ENCODE measurements at places on chromosomes 11 and 22.
A peak's percentile ranks its signal among the peaks of the same experiment; 100 is the strongest.

DNA sequence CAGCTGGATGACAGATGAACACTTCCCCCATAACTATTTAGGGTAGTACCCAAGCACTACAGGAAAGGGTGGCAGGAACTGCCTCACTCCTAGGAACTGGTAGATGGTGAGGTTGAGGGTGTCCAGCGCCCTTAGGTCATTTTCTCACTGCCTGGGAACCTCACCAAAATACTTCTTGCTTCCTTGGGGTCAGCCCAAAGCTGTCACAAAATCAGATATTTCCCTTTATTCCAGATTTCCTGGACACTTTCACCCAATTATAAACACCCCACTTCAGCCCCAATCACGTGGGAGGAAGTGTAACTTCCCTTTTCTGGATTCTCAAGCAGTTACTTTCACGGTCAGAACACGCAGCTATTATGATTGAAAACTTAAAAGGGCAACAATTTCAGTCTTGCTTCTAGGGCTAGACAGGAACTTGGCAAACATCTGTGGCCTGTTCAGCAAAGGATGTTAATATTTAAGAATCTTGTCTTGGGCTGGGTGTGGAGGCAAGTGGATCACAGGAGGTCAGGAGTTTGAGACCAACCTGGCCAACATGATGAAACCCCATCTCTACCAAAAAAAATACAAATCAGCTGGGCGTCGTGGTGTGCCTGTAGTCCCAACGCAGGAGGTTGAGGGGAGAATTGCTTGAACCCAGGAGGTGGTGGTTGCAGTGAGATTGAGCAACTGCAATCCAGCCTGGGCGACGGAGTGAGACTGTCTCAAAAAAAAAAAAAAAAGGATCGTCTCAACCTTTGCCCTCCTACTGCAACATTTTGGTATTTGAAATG lies 4.0 kb downstream of the FTH1 start:
- no peak for DNase-seq

DNA sequence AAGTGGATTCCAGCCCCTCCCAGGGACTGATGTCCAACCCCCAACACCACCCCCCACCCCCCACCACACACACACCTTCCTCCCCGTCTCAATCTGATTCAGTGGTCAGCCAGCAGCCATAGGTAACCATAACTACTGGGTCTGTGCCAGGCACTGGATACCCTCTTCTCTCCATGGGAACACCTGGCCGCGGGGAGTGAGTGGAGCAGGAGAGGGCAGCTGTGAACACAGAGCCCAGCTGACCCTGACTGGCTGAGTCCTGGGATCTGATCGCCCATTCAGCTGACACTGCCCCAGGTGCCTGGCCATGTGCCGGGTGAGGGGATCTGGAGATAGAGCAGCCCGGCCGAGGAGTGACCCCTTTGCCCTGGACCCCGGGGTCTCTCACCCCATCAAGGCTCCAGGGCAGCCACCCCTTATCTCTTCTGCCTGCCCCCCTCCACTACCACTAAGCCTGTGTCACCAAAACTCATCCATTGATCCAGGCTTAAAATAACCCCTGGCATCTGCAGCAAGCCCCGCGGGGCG lies 2.6 kb upstream of the SHISA8 start:
- no peak for DNase-seq

GRCh38 chr22:37449331-37450001 lies 22.2 kb upstream of the ELFN2 start:
- no peak for DNase-seq

DNA sequence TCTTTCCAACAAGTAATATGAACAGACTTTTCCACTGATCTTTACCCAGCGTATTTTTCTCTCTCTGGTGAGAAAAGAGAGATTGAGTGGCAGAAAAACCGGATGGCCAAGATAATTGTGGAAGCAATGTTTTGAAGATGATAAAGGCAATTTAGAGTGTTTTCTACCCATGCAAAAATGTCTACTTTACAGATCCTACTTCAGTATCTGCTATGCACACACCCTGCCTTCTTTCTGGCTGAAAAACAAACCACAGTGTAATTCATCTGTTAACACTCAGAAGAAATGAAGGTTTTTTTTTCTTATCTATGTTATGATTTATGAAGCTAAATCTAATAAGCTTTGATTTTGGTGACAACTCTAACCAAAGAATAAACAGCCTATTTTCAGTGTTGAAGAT lies 56.8 kb downstream of the SLC5A12 start:
- no peak for DNase-seq

DNA sequence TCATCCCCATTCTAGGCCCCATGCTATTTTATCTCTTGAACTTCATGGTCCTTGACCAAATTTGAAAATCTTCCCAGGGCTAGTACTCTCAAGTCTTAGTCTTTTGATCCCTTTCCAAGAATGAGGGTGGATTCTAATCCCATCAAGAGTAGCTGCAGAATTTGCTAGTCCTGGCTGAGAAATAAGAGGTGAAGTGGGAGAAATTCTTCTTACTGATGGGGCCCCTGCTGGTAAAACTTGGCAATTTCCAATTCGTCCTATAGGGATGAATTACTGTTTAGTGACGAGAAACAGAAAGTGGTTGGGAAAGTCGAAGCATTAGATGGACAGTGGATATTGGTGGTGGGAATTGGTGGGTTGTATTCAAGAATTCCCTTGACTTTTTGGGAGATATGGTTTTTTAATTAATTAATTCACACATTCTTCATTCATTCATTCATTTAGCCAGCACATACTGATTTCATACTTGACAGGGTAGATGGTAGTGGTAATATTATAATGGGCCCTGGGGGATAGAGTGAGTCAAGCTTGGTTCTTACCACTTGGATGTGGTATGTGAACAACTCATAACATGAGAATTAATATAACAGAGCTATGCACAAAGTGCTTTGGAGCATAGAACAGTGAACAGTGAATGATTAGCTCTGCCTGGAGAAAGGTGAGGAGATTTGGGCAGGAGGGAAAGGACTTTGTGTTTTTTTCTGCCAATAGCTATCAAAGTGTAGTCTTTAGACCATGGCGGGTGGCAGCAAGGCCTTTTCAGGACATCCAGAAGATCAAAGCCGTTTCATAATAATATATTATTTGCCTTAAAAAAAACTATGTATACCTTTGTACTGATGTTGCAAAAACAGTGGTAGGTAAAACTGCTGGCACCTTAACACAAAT lies 103.8 kb downstream of the STIM1 start:
- no peak for DNase-seq

GRCh38 chr11:62892077-62892922 lies 11.6 kb downstream of the SLC3A2 start:
- no peak for DNase-seq

DNA sequence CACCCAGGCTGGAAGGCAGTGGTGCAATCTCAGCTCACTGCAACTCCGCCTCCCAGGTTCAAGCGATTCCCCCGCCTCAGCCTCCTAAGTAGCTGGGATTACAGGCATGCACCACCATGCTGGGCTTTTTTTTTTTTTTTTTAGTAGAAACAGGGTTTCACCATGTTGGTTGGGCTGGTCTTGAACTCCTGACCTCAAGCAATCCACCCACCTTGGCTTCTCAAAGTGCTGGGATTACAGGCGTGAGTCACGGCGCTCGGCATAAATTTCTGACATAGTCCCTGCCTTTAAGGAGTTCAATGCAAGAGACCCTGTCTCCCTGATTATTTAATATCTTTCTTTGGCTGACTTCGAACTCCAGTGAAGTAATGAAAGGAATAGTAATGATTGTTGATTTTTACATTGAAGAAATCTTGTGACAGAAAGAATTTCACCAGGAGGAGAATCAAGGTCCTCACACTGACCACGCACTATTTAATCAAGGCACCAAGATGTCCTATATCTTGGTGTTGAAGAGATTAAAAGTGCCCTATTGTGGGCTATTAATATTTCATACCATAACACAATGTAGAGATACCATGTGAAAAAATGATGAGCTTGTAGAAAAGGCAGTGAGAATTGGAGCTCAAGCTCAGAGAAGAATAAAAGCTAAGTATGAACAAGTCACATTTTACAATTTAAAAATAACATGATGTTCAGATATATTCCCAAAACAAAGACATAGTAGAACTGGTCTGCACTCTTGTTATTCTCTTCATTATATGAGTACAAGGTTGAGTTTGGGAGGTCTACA lies 71.6 kb upstream of the BLID start:
- DNase-seq, result no peak

GRCh38 chr11:10317776-10318526 lies 13.1 kb downstream of the ADM start:
- DNase-seq, result no peak

DNA sequence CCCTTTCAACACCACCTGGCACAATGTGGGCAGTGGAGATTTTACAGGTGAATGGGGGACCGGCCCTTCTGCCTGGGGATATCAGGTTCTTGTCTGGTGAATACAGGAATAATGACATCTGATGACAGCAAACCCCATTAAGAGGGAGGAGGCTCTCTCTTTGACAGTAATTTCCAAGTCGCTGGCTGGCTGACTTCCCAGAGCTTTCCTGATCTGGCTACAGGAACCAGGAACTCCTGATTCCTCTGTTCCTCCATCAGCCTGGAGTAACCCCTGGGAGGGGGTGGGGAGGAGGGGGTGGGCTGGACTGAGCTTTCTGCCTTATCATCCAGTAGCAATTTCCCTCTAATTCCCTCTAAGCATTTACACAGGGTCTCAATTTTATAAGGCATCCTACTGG lies 3.7 kb upstream of the MIEF1 start:
- no peak for DNase-seq

GRCh38 chr11:32002311-32002710 lies 88.6 kb upstream of the RCN1 start:
- DNase-seq, result no peak

DNA sequence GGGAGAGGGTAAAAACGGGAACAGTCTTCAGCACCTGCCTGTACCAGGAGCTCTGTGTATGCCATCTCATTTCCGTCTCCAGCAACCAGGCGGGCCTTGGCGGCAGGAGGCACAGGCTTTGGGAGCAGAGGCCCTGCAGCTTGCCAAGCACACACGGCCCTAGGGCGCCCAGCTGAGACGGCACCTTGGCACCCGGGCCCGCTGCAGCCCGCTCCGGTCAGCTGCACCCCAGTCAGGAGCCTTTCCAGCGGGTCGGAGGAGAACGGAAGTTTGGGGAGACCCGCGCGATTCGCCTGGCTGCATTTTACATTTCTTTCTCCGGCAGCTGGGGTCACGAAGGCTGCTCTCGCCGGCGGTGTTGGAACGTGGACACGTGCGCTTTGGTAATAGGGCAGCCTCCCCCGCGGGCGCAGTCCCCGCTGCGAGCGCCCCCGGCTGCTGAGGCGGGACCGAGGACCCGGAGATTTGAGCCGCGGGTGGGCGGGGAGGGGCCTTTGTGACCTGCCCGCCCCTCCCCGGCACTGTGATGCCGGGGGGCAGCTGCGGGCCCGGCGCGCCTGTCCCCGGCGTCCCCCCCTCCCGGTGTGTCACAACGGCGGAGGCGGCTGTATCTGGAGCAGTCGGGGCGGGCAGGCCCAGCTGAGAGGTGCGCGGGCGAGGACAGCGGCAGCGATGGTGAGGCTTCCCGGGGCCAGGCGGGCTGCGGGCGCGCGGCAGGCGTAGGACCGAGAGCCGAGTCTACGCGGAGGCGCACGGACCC lies at the start of gene TUBA8:
TUBA8 (plus strand) TSS at position 616 of the 760 bp plus-strand sequence; CDS start at position 673, 57 bp downstream.
- peak; percentile 18 for DNase-seq

- DNase-seq, result no peak
These were observed 28.4 kb upstream of the UCP3 start for GRCh38 chr11:74037309-74037708.

- no peak for DNase-seq
These were observed 84.6 kb upstream of the PHOX2A start for GRCh38 chr11:72328366-72329224.

- no peak for DNase-seq
These were observed 88.2 kb upstream of the OR9Q1 start for GRCh38 chr11:57935402-57936049.

DNA sequence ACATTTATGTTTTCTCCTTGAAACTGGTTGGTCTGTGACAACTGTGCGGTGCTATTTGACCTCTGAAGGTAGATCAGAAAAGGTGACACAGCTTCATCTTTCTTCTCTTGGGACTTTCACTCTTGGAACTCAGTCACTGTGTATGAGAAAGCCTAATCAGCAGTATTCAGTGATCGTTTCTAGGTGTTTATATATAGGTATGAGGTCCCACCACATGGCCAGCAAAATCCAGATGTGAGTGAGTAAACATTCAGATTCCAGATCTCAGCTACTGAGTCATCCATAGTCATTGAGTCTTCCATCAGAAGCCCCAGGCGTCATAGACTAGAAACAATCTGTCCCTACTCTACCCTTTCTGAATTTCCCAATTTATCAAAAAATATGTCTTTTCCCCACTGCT lies 117.3 kb upstream of the CTSC start:
- DNase-seq, result no peak

GRCh38 chr11:93234602-93235207 lies 36.9 kb upstream of the SLC36A4 start:
- peak; percentile 38 for DNase-seq

DNA sequence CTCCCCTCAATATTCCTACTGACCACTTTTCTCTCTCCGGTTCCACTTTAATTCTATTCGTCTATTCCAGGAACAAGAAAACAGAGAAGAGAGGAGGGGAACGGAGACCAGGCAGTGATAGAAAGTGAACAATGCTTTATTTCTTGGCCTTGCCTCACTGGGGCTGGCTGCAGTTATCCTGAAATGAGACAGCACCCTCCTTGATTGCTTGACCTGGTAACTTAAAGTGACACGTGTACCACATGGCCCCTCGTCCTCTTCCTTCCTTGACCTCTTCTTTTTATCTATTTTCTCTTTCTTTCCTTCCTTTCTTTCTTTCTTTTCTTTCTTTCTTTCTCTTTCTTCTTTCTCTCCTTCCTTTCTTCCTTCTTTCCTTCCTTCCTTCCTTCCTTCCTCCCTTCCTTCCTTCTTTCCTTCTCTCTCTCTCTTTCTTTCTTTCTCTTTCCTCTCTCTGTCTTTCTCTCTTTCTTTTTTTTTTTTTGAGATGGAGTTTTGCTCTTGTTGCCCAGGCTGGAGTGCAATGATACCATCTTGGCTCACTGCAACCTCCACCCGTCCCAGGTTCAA lies 52.8 kb upstream of the CLMP start:
- no peak for DNase-seq

GRCh38 chr22:49295851-49296560 lies 531.7 kb downstream of the BRD1 start:
- no peak for DNase-seq

GRCh38 chr11:90294526-90294925 lies 71.7 kb upstream of the CHORDC1 start:
- no peak for DNase-seq

GRCh38 chr11:61049063-61049377 lies 53.3 kb upstream of the CD5 start:
- no peak for DNase-seq

- no peak for DNase-seq
These were observed 120.6 kb downstream of the CD44 start for GRCh38 chr11:35259529-35259928.

DNA sequence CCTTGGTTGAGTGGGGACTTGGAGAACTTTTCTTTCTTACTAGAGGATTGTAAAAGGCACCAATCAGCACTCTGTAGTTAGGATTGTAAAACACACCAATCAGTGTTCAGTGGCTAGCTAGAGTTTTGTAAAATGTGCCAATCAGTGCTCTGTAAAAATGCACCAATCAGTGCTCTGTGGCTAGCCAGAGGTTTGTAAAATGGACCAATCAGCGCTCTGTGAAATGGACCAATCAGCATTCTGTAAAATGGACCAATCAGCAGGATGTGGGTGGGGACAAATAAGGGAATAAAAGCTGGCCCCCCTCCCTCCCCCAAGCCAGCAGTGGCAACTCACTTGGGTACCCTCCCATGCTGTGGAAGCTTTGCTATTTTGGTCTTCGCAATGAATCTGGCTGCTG lies 5.5 kb upstream of the DRG1 start:
- no peak for DNase-seq

- no peak for DNase-seq
These were observed 128.3 kb downstream of the TEAD1 start for GRCh38 chr11:12802418-12803085.
